ENCODE measurements at places on chromosomes 5 and 9.

- DNase-seq, result no peak
Measured at GRCh38 chr5:158451203-158451992, 592.5 kb upstream of the CLINT1 start.

- DNase-seq, result no peak
Measured at GRCh38 chr9:37921546-37922300, 17.8 kb upstream of the SLC25A51 start.

- DNase-seq, result no peak
Measured at GRCh38 chr5:39714036-39714698, 289.4 kb upstream of the DAB2 start.

DNA sequence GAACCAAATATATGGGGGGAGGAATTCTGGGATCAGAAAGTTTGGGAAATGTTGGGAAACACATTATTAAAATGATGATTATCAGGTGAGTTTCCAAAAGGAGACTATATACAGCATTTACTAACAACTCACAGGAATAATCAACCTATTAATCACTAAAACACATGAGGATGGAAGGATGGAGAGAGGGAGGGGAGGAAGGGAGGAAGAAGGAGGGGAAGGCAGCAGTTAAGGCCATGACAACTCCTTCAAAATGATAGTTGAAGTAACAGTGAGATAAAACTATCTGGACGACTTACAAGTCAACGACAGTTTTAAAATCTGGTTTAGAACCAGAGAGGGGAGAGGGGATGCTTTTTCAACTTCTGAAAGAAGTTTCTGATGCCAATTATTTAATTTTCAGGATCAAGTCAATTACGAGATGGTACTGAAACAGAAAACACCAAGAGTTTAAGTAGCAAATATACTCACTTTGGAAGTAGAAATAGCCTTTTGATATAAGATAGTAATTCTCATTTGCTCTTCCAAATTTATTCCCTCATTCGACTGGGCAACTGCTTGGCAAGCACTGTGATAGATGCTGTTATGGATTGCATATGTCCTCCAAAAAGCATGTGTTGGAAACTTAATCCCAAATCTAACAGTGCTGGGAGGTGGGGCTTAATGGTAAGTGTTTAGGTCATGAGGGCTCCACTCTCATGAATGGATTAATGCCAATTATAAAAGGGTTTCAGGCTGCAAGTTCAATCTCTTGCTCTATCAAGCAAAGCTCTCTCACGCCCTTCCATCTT, 30.4 kb downstream of the FBXW11 start:
- no peak for DNase-seq

GRCh38 chr5:172939611-172940267, 19.5 kb upstream of the RPL26L1 start:
- DNase-seq, result no peak

DNA sequence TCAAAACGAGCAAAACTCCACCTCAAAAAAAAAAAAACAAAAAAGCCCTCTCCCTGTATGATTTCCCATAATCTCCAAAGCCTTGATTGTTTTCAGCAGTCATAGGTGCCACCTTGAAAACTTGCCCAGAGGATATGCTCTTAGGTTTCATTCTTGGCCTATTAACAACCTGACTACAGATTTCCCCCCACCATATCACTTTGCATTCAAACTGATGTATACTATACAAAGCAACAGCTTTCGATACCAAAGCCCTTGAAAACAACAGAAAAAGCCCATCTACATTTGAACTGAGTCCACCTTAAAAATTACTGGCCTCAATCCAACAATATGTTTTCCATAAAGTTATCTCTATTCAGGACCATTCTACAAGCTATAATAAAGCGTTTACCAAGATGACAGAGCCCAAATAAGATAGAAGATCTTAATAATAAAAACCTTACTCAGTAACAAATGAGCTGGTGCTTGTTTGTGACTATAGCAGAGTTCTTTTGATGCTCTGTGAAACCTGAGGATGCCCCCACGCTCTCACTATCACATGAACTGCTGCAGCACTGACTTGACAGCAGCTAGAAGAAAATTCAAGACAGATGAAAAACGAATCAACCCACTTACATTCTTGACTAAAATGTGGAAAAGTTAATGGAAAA, 44.4 kb downstream of the FNBP1 start:
- DNase-seq, result no peak

- no peak for DNase-seq
Measured at GRCh38 chr5:33649549-33650482, 209.1 kb downstream of the TARS1 start.

Data from stimulated activated CD8-positive, alpha-beta memory T cell treated with anti-CD3 and anti-CD28 coated beads, Interleukin-7, amount 100 ng/mL, for 24 hours (primary cell).